ENCODE measurements at places on chromosomes 3 and 15.

DNA sequence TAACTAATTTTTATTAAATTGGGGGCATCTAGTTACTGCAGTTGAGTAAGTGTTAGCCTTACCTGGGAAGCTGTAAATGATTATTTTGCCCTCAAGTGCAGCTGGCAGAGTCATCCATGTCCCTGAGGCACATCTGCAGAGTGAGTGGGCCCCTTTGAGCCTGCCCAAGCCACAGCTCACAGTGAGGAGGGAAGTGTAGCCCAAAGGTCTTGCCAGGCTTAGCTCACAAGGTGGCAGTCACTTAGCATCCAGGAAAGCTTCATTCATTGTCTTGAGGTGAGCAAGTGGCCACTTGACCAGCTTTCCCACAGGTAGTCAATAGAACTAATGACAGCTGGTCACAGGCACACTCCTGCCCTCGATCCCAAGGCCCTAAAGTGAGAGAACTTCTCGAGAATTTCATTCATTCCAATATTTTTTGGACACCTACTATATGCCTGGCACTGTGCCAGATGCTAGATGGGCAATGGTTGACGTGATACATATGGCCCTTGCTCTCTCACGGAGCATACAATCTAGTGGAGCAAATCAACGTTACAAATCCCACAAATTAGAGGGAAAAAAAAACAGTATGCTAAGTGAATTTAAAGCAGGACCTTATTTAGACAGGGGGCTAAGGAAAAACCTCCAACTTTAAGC, 163.3 kb upstream of the IL12A start:
- no peak for DNase-seq

DNA sequence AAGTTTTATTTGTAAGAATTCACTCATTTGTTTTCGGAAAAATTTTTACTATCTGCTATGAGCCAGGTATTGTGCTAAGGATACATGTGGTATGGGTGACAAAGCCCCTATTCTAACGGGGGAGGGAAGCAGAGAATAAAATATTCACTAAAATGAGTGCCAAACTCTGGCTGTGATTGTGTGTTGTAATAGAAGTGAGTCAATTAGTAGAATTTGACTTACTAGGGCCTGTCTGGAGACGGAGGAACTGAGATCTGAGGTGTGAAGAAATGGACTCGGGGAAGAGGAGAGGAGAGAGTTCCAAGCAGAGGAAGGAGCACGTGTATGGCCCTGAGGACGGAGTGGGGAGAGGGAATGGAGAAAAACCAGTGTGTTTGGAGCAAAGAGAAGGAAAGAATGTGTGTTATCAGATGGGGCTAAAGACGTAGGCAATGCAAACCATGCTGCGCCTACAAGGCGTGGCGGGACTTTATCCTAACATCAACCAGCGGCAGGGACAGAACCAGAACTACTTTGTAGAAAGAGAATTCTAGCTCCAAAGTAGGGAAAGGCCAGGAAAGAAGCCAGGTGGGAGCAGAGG, 89.1 kb downstream of the OSBPL10 start:
- no peak for DNase-seq

DNA sequence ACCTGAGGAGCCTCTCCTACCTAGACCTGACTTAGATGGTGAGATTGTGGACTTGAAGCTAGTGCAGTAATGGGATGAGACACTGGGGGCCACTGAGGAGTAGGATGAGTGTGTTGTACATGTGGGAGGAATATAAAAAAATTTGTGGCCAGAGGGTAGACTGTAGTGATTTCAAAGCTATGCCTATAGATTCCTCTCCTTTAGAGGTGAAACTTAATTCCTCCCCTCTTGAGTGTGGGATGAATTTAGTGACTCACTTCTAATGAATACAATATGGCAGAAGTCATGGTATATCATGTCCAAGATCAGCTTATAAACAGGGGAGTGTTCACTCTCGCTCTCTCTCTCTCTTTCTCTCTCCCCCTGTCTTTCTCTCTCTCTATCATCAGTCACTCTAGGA, 6.7 kb downstream of the ZNF860 start:
- DNase-seq: no peak

- no peak for DNase-seq
Measured at GRCh38 chr15:53251996-53252395, 461.9 kb upstream of the ONECUT1 start.

GRCh38 chr3:10116928-10117327, 1.5 kb downstream of the BRK1 start:
- DNase-seq: no peak

DNA sequence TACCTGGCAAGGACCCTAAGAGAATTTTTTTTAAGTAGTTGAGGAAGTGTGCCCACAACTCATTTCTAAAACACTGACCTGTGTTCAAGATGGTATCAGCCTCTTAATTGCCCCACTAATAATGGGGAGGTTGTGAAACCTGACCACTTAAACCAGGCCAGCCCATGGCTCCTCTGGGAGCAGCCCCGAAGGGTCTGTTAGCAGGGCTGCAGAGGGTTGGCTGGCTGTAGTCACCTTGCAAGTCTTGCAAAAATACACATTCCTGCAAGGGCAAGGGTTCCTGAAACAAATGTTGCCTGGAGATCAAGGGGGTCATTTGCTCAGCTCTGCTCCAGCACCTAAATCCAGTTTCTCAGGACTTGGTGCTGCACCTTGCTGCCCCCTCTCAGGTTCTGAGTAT, 3.2 kb downstream of the IL17RD start:
- DNase-seq: no peak

DNA sequence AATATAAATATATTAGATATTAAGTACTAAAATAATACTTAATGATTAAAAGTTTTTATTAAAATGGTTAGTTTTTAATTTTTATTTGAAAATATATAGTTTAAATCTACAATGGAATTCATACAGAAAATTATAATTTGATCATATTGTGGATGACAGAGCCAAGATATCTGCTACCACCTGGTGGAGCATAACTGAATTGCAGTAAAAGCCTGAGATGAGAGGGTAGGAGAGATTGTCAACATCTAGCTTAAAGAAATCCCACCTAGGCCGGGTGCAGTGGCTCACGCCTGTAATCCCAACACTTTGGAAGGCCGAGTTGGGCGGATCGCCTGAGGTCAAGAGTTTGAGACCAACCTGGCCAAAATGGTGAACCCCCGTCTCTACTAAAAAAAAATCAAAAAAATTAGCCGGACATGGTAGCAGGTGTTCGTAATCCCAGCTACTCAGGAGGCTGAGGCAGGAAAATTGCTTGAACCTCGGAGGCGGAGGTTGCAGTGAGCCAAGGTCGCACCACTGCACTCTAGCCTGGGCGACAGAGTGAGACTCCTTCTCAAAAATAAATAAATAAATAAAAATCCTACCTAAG, 25.1 kb upstream of the CSTA start:
- DNase-seq: no peak

- DNase-seq: no peak
Measured at GRCh38 chr3:63264716-63265115, 13.4 kb upstream of the SYNPR start.

DNA sequence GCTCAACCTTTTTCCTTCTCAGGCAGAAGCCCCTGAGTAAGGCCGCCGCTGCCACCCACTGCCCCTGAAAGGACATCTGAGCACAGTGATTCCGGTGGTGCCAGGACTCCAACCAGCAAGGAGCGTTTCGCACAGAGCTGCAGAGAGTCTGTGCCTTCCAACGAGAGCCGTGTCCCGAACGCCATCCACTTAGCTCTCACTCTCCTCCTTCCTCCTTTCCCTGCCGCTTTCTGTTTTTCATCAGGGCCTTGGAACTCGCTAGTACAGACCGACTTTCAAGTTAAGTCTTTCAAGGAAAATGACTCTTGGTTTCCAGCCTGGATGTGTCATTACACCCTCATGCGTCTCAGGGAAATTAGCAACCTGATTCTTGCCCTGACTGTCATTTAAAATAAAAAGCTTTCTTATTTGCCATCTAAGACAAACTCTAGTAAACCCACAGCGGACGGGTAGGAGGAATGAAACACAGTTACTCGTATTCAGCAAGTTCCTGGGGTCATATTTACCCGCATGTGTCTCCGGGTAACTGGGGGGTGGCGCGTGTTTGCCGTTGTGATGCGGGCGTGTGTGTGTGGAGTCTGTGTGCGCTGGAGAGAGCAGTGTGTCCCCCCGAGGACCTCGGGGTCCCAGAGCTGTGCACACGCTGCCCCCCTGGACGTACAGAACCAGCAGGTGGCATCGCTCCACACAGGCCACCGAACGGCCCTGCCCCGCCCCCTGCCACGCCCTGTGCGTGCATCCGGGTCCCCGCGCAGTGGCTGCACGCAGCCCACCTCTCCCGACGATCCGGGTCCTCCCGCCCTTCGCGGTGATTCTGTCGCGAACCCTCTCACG, 30.4 kb upstream of the ALDH1A3 start:
- DNase-seq: peak; percentile 51

DNA sequence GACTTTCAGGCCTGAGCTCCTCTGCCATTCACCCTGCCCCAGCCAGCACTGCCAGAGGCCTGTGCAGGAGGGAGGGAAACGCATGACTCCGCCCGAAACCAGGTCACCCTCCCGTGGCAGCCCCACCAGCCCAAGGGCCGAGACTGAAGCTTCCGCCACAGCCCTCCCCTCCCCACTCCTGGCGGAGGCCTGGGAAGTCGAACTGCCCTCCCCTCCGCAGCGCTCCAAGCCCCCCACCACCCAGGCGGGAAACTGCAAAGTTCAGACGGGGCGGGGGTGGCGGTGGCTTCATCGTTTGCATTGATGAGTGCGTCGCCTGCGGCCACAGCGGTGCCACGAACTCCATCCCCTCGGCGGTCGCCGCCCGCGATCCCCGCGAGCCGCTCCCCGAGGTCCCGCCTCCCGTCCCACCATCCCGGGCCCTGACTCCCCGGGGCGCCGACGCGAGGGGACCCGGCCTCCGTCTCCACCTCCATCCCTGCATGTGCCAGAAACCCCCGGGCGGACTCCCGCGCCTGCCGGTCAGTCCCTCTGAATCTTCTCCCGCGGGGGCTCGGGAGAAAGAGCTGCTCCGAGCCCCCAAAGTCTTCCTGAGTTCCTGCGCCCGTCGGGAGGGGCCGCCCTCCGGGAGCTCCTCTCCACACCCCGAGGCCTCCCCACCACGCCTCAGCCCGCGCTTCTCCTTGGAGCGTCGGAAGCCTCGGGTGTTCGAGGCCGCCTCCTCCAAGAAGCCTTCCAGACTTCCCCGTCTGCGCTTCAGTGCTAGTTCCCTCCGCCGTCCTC, 698 bp downstream of the MELTF start:
- DNase-seq: peak; percentile 60

- no peak for DNase-seq
Measured at GRCh38 chr3:24042174-24043059, 97.3 kb downstream of the NR1D2 start.

DNA sequence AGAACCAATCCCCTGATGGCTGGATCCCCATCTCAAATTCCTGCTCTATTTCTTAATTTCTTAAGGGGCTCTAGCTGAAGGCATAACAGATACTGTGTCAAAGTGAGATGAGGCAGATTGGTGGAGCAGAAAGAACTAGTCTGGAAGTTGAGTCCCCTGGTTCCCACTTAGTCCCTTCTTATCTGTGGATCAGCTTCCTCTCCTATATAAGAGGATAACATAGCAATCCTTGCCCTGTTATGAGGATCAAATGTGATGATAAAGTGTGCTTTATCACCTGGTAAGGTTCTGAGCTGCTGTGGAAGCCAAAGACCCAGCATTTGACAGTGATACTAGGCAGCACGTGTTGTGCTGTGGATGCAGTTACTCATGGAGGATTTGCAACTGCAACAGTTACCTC, 8.1 kb upstream of the SIN3A start:
- DNase-seq: no peak

DNA sequence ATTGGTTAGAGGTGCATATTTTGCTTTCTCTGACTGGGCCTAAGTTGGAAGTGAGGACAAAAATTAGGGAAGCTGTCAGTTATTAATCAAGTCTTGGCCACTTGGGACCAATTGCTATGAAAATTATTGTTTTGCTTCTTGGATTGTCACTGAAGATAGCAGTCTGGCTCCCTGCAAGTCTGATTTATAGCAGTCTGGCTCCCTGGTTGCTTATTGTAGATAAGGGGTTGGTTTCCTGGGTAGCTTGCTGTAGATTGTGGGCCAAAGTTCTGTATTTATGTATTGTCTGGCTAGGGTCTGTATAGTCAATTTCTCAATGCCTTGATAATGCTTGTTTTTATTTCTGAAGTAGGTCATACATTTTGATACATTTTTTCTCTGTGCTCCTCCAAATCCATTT, 13.3 kb upstream of the DRD3 start:
- no peak for DNase-seq

GRCh38 chr3:11554666-11555065, 89.0 kb downstream of the VGLL4 start:
- no peak for DNase-seq

GRCh38 chr15:95923792-95924191, 406.7 kb upstream of the NR2F2 start:
- DNase-seq: no peak

- DNase-seq: no peak
Measured at GRCh38 chr3:19735111-19735510, 198.9 kb downstream of the EFHB start.

DNA sequence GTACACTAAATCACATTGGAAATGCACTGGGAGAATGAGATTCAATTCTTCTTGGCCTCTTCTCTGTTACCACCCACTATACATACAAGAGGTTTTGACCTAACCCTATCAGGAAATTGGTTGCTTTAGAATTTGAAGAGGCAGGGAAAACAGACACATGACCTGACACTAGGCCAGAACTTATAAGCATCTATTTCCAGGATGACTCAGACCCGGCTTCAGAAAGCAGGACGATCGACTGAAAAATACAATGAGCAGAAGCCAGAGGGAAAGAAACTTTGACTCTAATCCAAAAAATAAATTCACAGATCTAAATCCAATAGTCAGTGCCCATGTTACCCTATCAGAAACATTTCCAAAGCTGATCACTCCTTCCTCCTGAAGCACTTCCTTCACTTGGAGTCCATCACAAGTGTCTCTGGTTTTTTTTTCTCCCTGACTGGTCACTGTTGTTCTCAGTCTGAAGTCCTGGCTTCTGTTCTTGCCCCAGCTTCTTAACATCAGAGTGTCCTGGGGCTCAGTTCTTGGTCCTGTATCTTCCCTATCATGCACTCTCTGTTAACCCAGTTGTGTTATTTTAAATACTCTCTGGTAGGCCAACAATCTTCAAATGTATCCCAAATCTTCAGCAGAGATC, 133.6 kb downstream of the P2RY1 start:
- DNase-seq: no peak

GRCh38 chr3:132432639-132433038, 15.3 kb downstream of the DNAJC13 start:
- DNase-seq: no peak

- DNase-seq: no peak
Measured at GRCh38 chr15:55357774-55358173, 38.8 kb downstream of the PIGB start.

- DNase-seq: no peak
Measured at GRCh38 chr15:81003097-81003350, 2.3 kb downstream of the TLNRD1 start.

GRCh38 chr15:65460741-65461347, 38.1 kb upstream of the IGDCC4 start:
- no peak for DNase-seq
